ENCODE measurements at places on chromosomes 13 and 19. TPM values are rescaled to one million over a fixed set of nuclear protein-coding genes. Genes with fewer than 3 reads are reported as not detected.

DNA sequence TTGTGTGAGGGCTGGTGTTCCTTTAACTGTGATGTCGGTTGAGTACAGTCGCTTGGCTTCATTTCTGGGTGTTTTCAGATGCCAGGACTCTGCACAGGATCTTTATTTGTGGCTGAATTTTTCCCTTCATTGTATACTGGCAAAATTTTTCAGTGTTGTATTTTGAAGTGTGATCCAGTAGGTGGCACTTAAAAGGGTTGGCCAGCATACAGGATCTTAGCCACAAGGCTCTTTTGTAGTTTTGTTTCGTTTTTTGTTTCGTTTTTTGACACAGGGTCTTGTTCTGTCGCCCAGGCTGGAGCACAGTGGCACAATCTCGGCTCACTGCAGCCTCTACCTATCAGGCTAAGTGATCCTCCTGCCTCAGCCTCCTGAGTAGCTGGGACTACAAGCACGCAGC is 8.7 kb downstream of the FCAR start:
- no peak overlapping the region for H3K4me3 ChIP-seq
- H3K27ac ChIP-seq: no peak overlapping the region
- no peaks in the 10 kb centered on the region for H3K36me3 ChIP-seq
- no peaks in the 10 kb centered on the region for H3K4me1 ChIP-seq
- no peak for DNase-seq

DNA sequence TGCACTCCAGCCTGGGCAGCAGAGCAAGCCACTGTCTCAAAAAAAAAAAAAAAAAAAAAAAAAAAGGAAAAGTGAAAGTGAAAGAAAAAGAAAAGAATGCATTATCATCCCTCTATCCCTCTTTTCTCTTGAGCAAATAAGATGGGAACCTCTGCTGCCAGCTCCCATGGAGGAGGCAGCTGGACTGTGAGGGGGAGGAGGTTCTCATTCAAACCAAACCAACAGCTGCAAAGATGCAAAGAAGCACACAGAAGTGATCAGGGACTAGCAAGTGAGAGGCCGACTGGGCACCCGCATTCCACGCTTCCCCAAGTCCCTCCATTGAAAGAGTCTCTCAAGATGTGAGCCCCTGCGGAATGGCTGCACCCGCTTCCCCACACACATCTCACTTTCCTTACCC is 63.5 kb downstream of the TSHZ3 start:
- H3K36me3 ChIP-seq: no peaks in the 10 kb centered on the region
- peak; percentile 62 for DNase-seq
- peak overlapping the region; percentile 75 for H3K27ac ChIP-seq
- peaks cover 5% of the 10 kb centered on the region for H3K4me1 ChIP-seq

GRCh38 chr19:56547535-56547934 is 8.8 kb downstream of the ZFP28 start:
- H3K4me1 ChIP-seq: no peaks in the 10 kb centered on the region
- H3K27me3 ChIP-seq: no peaks in the 10 kb centered on the region
- no peak for DNase-seq
- no peak overlapping the region for H3K27ac ChIP-seq

GRCh38 chr13:23753458-23753857 is 135.7 kb downstream of the MIPEP start:
- H3K4me3 ChIP-seq: no peak overlapping the region
- peak overlapping the region; percentile 37 for H3K27ac ChIP-seq
- peak; percentile 68 for DNase-seq
- H3K36me3 ChIP-seq: no peaks in the 10 kb centered on the region
- H3K27me3 ChIP-seq: no peaks in the 10 kb centered on the region
- H3K4me1 ChIP-seq: peaks cover 21% of the 10 kb centered on the region

GRCh38 chr13:89150362-89150761 is 1479.2 kb downstream of the SLITRK5 start:
- peak; percentile 77 for DNase-seq
- H3K27ac ChIP-seq: no peak overlapping the region
- no peak overlapping the region for H3K4me3 ChIP-seq
- no peaks in the 10 kb centered on the region for H3K4me1 ChIP-seq

- H3K4me3 ChIP-seq: no peak overlapping the region
- no peaks in the 10 kb centered on the region for H3K4me1 ChIP-seq
Observed at GRCh38 chr19:3818466-3818865, 32.3 kb upstream of the MATK start.

GRCh38 chr19:35776102-35776788 is 881 bp downstream of the ARHGAP33 start:
- H3K4me1 ChIP-seq: peaks cover 4% of the 10 kb centered on the region
- H3K4me3 ChIP-seq: peak overlapping the region; percentile 43
- no peaks in the 10 kb centered on the region for H3K36me3 ChIP-seq
- H3K27ac ChIP-seq: no peak overlapping the region

- no peak overlapping the region for H3K27ac ChIP-seq
- H3K4me3 ChIP-seq: no peak overlapping the region
- no peaks in the 10 kb centered on the region for H3K27me3 ChIP-seq
- no peaks in the 10 kb centered on the region for H3K36me3 ChIP-seq
- no peak for DNase-seq
Observed at GRCh38 chr13:111971891-111972780, 94.8 kb upstream of the SOX1 start.

GRCh38 chr13:76853921-76854608 is 32.1 kb downstream of the KCTD12 start:
- peaks cover 8% of the 10 kb centered on the region for H3K4me1 ChIP-seq
- H3K36me3 ChIP-seq: no peaks in the 10 kb centered on the region

GRCh38 chr13:71320452-71320851 is 546.6 kb downstream of the DACH1 start:
- no peaks in the 10 kb centered on the region for H3K36me3 ChIP-seq
- DNase-seq: peak; percentile 49

GRCh38 chr19:56133858-56134653 is 7.0 kb upstream of the ZNF444 start:
- H3K36me3 ChIP-seq: no peaks in the 10 kb centered on the region
- no peak for DNase-seq
- H3K4me3 ChIP-seq: no peak overlapping the region

- no peak for DNase-seq
- no peaks in the 10 kb centered on the region for H3K27me3 ChIP-seq
- H3K27ac ChIP-seq: no peak overlapping the region
- no peaks in the 10 kb centered on the region for H3K4me1 ChIP-seq
Observed at GRCh38 chr19:51771376-51772130, 10.6 kb downstream of the FPR2 start.

GRCh38 chr13:49342454-49342853 is 94.7 kb downstream of the CDADC1 start:
- H3K36me3 ChIP-seq: no peaks in the 10 kb centered on the region
- DNase-seq: peak; percentile 36
- H3K27me3 ChIP-seq: no peaks in the 10 kb centered on the region
- no peak overlapping the region for H3K27ac ChIP-seq
- no peaks in the 10 kb centered on the region for H3K4me1 ChIP-seq

DNA sequence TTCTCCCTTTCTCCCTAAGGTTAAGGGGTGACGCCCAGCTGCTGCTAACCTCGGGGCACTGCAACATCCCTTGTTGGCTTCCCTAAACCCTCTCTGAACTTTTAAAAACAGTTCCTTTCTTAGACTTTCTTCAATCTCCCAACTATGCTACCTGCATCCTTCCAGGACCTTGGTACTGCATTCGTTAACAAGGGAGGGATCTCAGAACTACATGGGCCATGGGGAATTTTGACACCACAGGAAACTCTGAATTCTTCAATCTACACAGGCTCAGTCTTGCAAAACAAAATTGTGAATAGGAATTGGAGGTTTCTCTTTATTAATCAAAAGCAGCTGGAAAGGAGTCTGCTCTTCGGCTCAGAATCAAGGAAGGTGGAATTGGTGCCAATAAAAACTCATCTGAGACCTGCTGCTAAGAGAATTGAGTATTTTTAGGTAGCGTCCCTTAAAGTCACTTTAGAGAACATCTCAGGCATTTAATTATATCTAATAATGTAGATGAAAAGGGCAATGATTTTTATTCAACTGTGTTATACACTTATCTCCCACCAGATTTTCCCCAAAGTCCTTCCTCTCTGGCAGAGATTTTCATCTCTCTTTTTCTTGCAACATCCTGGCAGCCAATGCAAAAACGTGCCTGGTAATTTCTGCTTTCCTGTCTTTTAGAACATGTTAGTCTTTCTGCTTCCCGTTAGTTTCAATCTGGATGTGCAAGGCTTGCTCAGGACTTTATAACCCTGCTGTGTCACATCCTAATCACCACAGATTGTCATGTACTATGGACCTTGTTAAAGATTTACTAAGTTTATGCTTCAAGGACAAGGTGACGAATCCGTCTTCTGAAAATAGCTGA is 69.1 kb upstream of the SLC15A1 start:
- DNase-seq: peak; percentile 25
- H3K27me3 ChIP-seq: no peaks in the 10 kb centered on the region
- H3K27ac ChIP-seq: no peak overlapping the region
- no peaks in the 10 kb centered on the region for H3K36me3 ChIP-seq

Gene CGB8
- total RNA-seq: not detected

Gene KIR3DL2
- not detected for total RNA-seq

Gene LRP3
- total RNA-seq: 28.2 TPM

Gene PSG6
- total RNA-seq: 0.17 TPM

Gene CPB2
- not detected for total RNA-seq

Gene ZNF790
- 9.2 TPM for total RNA-seq

Gene ZNF536
- 0.50 TPM for total RNA-seq

Data from fibroblast of lung (primary cell).